ENCODE measurements at places on chromosomes 1 and 21. TPM values are rescaled to one million over a fixed set of nuclear protein-coding genes. Genes with fewer than 3 reads are reported as not detected.

The TMEM200B gene
- 2.0 TPM for total RNA-seq

The LRRC71 gene
- not detected for total RNA-seq

The FCRL2 gene
- total RNA-seq = not detected

DNA sequence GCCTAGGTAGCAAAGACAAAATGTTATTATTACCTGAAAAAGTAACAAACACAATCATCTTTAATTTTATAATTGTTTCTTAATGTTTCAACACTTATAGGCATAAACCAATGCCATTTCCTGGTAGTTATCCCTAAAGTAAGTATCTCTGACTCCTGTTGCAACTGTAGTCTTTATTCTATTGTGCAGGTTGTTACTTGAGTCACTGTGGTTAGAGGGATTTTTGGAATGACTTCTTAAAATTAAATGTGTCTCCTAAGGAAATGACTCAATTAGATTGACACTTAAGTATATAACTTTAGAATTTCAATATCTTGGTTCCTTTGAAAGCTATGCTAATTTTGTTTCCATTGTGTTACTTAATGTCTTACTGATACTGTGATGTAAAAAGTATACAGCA lies 143.9 kb downstream of the PHTF1 start:
- DNase-seq = no peak

GRCh38 chr1:63643926-63644325 lies 50.7 kb downstream of the PGM1 start:
- peak; percentile 61 for DNase-seq

GRCh38 chr1:162822391-162823200 lies 32.1 kb downstream of the HSD17B7 start:
- no peak for DNase-seq

DNA sequence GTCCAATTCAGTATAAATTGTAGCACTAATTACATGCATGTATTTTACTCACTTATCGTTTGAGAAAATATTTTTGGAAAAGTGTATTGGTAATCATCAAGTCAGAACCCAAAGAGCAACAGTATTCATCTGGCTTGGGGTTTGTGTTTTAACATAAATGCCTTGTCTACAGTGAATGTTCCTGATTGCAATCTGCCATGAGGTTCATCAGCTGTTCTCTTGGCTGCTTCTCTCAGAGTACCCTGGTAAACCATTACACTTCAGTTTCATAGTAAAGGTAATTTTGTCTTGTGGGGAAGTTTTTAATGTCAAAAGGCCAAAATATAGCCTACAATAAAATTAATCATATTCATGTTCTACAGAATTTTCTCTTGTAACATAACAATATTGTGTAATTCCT lies 150.3 kb downstream of the IFI44 start:
- no peak for DNase-seq
